ENCODE measurements at places on chromosomes 5 and 9. TPM values are rescaled to one million over a fixed set of nuclear protein-coding genes. Genes with fewer than 3 reads are reported as not detected.

GRCh38 chr9:136536721-136537241, 9.1 kb downstream of the NOTCH1 start:
- DNase-seq, result no peak

DNA sequence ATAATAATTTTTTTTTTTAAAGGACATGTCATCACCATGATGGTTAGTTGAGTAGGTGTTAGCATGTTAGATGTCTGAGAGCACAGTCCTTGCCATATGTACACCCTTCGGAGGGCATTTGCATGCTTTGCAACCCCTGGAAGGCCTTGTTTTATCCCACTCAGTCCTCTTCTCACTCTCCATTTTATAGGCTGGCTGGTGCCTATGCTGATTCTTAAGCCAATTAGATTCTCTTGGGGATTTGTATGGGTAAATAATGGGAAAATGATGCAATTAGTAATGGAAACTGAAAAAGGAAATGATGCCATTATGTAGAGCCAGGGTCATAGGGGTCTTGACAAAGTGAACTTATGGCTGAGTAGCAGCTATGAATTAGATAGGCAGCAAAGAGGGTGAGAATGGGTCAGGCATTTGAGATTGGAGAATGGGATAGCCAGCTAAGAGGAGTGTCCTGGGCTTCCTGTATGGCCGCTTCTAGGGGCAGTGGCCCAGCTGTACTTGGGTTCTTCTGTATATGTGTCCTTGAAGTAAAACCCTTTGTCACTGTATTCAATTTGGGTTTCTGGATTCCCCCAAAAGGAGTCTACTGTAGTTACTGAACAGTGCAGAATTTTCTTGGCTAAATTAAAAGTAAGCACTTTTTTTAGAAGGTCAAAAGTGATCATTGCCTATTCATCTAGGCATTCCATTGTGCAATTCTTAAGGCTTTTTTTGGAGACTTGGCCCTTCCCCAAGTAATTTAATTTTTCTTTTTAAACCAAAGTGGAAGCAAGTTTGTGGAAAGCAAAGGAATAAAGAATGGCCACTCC, 31.6 kb downstream of the LRRTM2 start:
- DNase-seq, result peak; percentile 34

DNA sequence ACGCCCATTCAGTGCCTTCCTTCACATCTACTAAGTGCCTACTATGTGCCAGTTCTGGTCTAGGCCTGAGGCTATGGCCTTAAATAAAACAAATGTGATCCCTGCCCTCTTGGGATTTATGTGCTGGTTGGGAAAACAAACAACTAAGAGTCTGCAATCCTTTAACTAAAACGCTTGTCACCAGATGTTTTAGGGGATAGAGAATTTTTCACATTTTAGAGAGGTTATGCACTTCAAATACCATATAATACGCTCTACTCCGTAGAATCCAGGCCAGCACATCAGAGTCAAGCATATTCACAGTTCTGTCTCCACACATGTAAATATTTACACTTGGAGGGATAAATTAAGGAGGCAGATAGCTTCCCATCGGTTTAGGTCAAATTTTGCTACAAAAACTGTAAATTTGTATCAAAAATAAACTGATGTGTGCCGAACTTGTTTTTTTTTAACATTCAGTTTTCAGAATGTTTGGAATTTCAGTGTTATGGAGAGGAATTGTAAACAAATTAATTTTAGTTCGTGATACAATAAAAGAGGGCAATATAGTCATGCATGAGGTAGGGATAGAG, 22.0 kb upstream of the ADRA1B start:
- DNase-seq, result no peak

- DNase-seq, result no peak
Observed at GRCh38 chr5:139823757-139824355, 28.2 kb downstream of the PSD2 start.

DNA sequence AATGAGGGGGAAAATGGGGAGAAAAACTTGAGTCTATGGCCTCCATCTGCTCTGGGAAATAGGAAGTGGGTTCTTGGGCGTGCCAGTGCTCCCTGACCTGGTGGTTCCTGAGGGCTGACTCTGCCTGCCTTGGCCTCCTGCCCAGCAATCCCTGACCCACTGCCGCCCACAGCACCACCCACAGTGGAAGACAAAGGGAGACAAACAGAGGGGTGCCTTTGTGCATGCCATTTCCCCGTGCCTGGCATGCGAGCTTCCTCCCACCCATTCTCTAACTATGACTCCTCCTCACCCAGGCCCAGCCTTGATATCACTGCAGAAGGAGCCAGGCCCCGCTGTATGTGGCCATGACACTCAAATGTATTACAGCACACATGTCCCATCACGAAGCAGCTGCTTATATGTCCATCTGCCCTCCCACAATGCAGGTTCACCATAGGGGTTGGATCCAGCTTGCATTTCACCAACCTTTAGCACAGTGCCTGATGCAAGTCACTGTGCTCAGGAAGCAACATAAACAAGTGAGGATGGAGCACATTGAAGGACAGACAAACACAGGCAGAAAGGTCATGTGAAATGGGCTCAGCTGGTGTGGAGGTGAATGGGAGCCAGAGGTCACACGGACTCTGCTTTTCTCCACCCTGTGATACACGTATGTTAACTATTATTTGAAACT, 84.4 kb downstream of the ADRB2 start:
- DNase-seq, result no peak

GRCh38 chr5:80048084-80048780, 13.1 kb downstream of the THBS4 start:
- no peak for DNase-seq

DNA sequence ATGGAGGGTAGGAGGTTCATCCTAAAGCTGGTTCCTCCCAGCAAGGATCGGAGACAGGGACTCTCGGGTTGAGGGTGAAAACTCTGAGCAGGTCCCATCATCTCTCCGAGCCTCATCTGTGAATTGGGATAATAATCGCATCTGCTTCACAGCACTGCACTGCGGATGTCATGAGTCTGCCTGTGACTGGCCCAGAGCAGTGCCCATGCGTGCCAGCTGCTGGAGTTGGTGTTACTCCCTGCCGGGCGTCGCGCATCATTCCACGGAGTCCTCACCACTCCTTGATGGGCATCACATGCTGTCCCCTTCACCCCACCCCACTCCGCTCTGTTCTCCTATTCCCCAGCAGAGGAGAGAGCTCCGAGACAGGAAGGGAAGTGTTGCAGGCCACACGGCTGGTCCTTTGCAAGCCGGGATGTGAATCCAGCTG, 35.1 kb upstream of the ORM1 start:
- DNase-seq, result no peak

GRCh38 chr5:173217626-173218397, 17.2 kb downstream of the NKX2-5 start:
- no peak for DNase-seq

DNA sequence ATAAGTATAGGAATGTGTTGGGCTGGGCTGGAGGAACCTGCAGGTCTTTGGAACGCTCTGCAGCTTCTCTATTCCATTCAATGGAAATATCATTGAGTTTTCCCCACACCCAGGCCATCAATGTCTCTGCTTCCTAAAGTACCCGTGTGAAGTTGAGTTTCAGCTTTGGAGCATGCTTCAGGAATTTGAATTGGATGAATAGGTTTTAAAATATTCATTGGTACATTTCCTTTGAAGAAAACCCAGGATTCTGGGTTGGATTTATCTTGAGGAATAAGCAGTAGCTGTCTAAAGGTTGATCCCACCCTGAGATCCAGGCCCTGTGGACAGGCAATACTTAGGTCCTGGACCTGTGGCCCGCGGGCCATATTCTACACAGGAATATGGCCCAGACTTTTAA, 37.3 kb downstream of the INSYN2B start:
- no peak for DNase-seq

DNA sequence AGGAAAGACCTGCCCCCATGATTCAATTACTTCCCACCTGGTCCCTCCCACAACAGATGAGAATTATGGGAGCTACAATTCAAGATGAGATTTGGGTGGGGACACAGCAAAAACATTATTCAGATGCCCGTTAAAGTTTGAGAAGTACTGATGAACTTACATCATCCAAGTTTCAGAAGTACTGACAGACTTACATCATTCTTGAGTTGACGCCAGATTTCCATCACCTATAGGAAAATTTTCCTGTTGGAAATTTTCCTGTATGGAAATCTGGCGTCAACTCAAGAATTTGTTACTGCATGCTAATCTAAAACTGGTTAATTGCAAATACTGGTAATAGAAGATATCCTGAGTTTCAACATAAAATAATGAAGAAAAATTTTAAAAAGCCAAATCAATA, 975.9 kb downstream of the MAT2B start:
- no peak for DNase-seq

GRCh38 chr9:114806526-114806900, 674 bp upstream of the TNFSF15 start:
- DNase-seq, result no peak

DNA sequence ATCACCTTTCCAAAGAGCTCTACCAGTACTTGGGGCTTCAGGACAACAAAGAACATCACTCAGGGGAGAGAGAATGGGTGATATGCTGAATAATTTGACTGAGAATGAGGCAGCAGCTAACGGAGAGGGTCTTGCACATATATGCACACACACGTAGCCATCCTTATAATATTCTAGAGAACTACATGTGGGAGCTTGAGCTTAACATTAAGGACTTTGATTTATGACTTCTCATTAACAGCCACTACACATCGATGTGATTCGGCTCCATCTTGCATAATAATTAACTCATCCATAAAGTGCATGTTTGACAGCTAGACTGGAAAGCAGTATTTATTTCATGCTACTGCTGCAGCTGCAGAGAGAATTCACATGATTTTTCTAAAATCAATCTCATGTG, 163.4 kb downstream of the RAB3C start:
- no peak for DNase-seq

DNA sequence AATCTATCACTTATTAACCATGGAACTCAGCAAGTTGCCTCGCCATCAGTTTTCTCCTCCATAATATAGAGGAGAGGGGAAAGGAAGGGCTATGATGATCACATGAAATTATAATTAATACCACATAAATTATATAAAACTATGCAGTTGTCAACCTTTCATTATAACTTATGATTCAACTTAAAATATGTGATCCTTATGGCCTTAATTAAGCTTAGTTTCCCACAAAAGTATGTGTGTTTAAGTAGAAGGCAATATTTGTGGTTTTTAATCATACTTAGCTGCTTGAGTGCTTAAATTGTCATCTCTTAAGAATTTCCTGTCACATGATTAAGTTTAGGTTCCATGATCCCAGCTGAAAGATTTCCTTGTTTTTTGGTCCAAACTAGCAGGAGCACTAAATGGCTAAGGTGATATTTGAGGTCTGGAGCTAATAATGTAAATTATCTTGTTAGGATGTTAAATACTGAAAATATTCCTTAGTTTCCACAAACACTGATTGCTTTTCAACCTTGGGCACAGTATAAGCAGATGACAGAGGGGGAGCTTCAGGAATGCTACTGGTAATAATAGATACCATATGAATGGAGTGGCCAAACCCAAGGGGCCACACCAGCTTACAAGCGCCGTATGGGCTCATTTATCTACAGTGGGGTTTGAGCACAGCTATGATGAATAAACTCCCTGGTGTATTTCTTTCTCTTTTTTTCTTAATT, 26.4 kb upstream of the F2R start:
- no peak for DNase-seq

Gene NR4A3
- polyA plus RNA-seq, result 0.73 TPM

Gene FBLL1
- polyA plus RNA-seq, result 0.29 TPM

Gene C9orf152
- 10.3 TPM for polyA plus RNA-seq

Gene SLC4A9
- 0.19 TPM for polyA plus RNA-seq
